ENCODE measurements at places on chromosomes 6 and 20. TPM values are rescaled to one million over a fixed set of nuclear protein-coding genes. Genes with fewer than 3 reads are reported as not detected.

DNA sequence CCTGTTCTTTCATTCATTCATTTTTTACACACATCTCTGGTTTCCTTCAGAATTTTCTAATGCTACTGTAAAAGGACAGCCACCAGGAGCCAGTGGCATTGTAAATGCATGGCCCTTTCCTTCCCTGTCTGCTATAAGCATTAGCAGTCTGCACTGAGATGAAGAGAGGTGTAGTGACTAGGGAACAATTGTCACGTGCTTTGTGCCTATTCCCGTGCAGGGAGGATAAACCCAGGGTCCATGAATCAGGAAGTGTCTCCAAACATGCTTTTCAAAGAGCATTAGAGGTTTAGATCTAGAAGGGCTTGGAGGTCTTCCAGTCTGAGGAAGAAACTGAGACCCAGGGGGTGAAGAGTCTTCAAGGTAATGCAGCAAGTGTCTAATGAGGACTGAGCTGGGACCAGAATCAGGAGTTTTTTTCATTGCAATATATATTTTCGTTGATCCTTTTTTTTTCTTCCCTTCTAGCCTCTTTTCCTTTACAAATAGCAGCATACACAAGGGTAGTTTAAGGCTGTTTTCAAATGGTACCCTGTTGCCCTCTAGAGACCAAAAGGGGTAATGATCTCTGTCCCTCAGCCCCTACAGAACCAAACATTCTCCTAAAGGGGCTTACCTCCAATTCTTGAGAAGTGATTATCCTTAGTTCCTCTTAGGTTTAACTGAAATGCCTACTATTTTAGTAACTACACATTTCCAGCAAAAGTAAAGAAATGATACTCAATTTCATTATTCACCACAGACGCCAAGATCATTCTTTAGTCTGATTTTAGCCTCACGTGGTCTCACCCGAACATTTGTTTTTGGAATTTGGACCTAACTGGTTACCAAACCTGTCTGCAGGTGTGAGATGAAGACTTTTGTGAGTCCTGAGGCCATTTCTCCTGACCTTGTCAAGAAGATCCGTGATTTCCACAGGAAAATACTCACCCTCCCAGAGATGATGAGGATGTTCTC lies 6.6 kb downstream of the TRIM15 start:
- DNase-seq, result no peak

DNA sequence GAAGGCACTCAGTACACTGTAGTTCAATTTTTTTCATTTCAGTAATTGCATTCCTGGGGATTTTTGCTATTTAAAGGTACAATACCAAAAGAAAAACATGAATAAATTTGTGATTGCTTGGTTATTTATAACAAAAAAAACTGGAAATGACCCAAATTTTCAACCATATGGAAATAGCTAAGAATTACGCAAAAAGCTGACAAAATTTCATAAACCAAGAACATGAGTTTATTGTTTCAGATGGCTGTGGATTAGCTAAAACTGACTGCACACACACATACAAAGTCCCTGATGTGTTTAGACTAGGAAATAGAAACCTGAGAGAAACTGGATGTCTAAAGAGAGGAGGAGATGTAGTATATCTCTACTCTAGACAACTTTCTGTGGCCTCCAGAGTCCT lies 718.4 kb upstream of the CHD6 start:
- no peak for DNase-seq

- DNase-seq, result no peak
Measured at GRCh38 chr20:58626051-58626450, 25.0 kb upstream of the STX16 start.

DNA sequence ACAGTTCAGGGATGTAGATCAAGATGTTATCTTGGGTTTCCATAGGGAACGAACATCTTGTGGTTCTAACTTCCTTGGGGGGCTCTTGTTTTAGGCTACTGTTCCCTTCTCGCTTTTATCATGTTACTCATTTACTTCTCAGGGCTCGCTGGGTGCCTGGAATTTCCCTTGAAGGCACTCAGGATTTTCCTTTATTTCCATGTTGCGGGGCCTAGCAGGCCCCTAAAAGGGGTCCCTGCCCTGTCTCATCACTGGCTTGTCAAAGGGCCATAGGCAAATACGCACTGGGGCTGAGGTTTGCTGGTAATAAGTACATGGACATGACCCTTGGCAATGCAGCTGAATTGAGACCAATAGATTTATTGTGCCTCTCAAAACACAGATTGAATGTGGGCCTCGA lies 262.3 kb downstream of the CDH4 start:
- DNase-seq, result no peak

- DNase-seq, result no peak
Measured at GRCh38 chr6:25743868-25744267, 10.7 kb upstream of the SLC17A4 start.

LBP gene
- not detected for total RNA-seq

CALHM4 gene
- total RNA-seq, result not detected

BMP6 gene
- total RNA-seq, result 0.46 TPM

Measured in activated CD4-positive, alpha-beta memory T cell treated with anti-CD3 and anti-CD28 coated beads for 36 hours (primary cell).